ENCODE measurements at places on chromosomes 3 and 15.

- DNase-seq = no peak
Measured at GRCh38 chr3:54372232-54372631, 249.9 kb downstream of the CACNA2D3 start.

- no peak for DNase-seq
Measured at GRCh38 chr15:86135041-86135440, 55.4 kb downstream of the AGBL1 start.

DNA sequence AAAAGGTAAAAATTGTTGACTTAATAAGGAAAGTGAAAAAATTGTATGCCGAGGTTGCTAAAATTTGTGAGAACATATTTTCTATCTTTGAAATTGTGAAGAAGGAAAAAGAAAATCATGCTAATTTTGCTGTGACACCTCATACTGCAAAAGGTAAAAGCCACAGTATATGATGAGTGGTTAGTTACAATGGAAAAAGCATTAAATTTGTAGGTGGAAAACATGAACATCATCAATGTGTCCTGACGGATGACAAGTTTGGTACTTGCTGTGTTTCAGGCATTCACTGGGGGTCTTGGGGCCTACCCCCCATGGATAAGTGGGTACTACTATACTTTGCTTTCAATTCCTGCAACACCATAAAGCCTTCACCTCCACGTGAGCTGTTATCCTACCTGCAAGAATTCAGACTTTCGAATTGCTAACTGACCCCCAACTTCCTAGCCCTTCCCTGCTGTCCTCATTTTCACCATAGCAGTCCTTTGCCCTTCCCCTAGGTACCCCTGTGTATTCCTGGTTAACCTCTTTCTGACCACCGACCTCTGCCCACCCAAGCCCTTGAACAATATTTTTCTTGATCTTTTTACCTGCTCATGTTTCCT is 62.4 kb downstream of the RAB7A start:
- DNase-seq = no peak

GRCh38 chr15:76993114-76993725 is 1.7 kb upstream of the PSTPIP1 start:
- no peak for DNase-seq

DNA sequence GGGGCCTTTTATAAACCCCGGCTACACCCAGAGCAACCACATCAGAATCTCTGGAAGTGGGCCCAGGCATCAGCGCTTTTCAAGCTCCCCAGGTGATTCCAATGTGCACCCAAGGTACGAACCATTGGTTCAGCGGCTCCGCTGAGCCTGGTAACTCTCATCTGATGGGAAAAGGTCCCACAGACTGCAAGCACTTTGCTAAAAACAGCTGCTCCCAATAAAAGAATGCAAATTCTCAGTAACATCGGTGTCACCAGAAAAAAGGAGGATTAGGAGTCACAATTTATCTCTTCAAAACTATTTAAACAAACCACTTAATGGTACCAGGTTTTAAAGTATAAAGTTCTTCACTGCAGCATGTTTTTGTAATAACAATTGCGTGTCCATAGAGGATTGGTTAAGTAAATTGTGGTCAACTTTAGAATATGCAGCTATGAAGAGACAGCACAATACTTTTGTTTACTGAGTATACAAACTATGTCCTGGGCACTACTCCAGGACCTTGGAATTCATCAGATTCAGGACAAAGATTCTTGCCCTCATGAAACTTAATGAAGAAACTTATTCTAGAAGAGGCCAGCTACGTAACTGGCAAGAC is 660.7 kb upstream of the ADAMTS9 start:
- no peak for DNase-seq

DNA sequence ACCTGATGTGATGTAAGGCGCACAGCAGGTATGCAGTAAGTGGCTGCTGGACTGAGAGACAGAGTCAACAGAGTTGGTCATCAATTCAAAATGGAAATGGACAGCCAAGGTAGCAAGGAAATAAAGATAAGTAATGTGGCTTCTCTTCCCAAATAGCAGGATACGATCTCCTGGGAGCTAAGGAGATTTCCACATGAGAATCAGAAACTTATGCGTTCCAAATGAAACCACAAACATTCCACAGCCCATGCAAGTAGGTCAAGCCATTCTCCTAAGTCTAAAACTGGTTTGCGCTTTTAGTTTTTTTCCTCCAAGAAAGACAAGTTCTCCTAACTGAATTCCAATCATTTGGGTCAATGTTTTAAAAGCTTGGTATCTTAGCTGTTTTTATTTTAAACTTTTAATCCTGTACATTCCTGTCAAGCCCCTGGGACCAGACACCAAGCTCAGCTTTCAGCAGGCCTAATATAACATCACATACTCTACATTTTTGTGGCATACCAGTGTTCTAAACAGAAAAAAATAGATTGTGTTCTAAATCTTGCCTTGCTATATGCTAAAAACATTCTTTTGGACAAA is 73.7 kb upstream of the TSPAN3 start:
- DNase-seq = peak; percentile 89

DNA sequence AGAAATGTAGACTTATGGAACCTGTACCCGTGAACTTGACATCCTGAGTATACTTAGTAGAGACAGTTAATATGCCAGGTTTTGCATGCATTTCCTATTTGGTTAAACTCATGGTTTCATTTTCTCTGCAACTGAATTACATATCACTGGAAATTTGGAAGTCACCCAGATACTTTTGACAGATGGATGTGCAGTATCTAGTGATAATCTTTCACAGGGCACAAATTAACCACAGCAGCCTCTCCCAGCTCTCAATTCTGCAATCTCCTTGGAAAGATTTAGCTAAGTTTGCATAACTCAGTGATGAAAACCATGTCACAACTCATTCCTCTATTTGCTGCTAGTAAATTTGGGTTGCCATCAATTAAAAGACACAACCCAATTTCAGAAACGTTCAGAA is 162.3 kb upstream of the TPM1 start:
- no peak for DNase-seq

- no peak for DNase-seq
Measured at GRCh38 chr15:63833021-63833696, 589 bp downstream of the HERC1 start.

- no peak for DNase-seq
Measured at GRCh38 chr3:19559724-19560442, 374.1 kb downstream of the EFHB start.

DNA sequence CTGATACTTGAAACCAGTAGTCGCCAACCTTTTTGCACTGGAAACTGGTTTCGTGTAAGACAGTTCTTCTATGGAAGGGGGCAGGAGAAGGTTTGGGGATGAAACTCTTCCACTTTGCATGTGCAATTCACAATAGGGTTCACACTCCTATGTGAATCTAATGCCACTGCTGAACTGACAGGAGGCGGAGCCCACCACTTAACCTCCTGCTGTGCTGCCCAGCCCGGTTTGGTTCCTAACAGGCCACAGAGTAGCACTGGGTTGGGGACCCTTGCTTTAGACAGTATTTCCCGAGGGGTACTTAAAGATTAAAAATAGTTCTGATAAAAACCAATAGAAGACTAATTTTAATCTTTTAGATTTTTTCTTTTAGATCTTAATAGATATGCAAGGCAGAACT is 11.1 kb downstream of the TFG start:
- no peak for DNase-seq

DNA sequence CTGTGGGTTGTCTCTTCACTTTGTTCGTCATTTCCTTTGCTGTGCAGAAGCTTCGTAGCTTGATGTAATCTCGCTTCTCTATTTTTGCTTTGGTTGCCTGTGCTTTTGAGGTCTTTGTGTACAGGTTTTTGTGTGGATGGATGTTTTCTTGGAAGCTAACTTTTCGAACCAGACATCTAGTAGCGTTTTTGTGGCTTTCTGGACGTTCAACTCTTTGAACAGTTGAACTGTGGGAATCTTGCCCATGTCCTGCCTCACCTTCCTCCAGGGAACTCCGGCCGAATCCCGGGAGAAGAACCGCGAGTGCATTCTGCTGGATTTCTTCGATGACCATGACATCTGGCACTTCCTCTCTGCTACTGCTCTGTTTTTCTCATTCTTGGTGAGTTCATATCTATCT is 70.6 kb downstream of the USF3 start:
- no peak for DNase-seq

DNA sequence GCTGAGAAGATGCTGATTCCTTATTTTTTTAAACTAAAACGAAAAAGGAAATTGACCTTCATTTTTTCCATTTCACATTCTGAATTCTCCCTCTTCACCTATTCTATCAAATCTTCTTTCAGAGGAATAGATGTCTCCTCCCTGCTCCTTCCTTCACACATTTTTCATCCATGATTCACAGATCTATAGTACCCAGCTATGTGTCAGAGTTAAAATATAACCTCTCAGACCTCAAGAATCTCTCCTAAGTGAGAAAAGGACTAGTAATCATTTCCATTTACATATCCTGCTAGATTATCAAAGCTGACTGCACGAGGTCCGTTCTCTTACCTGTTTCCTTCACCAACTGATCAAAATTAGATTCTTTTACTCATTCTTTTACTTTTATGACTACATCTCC is 1297.6 kb upstream of the ALCAM start:
- DNase-seq = peak; percentile 6

DNA sequence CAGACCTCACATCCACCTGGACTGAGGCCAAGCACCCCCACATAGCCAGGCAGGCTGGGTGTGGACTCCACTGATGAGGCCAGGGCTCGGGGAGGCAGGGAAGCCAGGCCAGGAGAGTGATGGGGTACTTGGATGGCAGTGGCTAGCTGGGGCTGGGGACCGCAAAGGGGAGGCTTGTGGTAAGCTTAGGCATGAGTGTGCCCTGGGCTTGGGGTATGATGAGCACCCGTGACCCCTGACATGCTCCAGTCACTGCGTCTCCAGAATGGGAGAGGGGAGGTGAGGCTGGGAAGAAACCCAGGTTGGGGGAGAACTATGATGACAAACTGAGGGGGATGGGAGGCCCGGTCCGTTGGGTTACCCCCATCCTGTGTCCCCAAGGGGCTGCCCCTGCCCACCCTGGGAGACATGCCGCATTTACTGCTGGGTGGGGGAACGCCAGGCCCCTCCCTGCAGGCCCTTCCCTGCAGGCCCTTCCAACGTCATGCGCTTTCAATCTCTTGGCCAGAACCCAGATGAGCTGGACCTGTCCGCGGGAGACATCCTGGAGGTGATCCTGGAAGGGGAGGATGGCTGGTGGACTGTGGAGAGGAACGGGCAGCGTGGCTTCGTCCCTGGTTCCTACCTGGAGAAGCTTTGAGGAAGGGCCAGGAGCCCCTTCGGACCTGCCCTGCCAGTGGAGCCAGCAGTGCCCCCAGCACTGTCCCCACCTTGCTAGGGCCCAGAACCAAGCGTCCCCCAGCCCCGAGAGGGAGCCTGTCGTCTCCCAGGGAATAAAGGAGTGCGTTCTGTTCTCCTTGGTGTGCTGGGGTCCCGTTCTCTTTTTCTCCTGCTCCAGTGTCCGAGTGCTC is 34.1 kb downstream of the TSPAN3 start:
- no peak for DNase-seq

- no peak for DNase-seq
Measured at GRCh38 chr3:69426291-69426966, 40.5 kb upstream of the FRMD4B start.

- DNase-seq = no peak
Measured at GRCh38 chr3:5110337-5110736, 11.8 kb upstream of the ARL8B start.

All from brain microvascular endothelial cell (primary cell).